Spleen (tissue), 13 donors: ENCODE measurements at places on chromosomes 4 and X.

DNA sequence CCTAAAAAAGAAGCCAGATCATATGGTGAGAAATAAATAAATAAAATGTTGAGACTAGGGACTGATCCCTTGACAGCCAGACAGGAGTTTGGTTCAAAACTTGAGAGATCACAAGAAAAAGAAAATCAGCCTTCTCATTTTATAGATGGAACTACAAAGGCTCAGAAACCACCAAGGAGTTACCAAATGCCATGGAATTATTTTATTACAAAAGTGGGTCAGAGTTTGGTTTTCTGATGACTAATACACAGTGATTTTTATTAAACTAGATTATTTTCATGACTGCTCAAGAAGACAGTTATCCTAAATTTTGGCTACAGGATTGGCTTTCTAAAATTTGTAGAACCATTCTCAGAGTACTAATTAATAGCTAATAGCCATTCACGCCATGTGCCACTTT is 6.2 kb downstream of the CXCL1 start:
- no peak for DNase-seq

DNA sequence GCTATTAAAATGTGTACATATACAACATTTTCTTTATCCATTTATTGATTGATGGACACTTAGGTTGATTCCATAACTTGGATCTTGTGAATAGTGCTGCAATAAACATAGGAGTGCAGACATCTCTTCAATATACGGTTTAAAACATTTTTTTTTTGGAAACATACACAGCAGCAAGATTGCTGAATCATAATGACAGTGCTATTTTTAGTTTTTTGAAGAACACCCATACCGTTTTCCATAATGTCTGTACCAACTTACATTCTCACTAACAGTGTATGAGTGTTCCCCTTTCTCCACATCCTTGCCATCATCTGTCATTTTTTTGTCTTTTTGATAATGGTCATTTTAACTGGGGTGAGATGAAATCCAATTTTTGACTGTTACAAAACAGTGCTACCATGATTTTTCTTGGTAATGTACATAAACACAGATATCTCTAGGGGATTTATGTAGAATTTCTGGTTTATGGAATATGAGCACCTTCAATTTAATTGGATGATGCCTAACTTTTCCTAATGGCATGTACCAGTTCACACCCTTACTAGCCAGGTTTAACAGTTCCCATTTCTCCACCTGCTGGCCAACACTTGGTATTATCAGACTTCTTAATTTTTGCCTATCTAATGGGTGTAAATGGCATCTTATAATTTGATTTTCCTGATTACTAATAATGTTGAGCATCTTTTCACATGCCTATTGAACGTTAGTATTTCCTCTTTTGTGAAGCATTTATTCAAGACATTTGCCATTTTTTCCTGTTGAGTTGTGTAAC is 21.0 kb upstream of the TMSB15B start:
- DNase-seq, result no peak

- no peak for DNase-seq
Measured at GRCh38 chrX:81205551-81205950, 3.6 kb downstream of the SH3BGRL start.

DNA sequence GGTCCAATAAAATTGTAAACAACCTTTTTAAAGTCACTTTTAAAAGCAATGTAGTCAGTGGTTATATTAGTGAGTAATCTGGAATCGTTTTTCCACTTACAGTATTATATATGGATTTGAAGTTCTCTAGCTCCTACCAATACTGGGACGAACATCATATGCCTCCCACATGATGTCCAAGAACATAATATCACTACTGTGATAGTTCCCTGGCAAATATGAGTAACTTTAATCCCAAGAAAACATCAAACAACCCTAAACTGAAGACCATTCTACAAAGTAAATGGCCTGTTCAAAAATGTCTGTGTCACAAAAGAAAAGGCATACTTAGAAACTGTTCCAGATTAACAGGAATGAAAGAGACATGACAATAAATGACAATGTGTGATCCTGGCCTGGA is 53.6 kb upstream of the FGFBP2 start:
- DNase-seq, result no peak
